ENCODE measurements at places on chromosomes 13 and 19.
A peak's percentile ranks its signal among the peaks of the same experiment; 100 is the strongest.

DNA sequence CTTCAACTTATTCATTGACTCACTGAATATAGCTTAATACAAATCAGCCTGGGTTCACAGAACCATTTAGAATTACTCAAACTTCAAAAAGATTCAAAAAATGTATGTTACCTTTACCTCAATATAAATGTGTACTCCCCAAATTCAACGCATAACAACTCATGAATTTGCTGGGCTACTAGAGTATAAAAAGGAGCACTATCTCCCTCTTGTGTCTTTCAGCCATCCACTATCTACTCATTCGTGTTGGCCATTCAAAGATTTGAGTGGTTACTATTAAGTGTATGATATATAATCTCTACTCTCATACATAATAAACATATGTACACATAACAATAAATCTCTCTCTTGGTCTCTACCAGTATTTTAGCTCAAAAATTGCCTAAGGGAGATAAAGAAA lies 20.3 kb downstream of the INTS6 start:
- no peak for DNase-seq

- DNase-seq = no peak
Measured at GRCh38 chr13:59730026-59730425, 433.7 kb downstream of the DIAPH3 start.

- DNase-seq = no peak
Measured at GRCh38 chr13:101424381-101425155, 8.3 kb upstream of the NALCN start.

DNA sequence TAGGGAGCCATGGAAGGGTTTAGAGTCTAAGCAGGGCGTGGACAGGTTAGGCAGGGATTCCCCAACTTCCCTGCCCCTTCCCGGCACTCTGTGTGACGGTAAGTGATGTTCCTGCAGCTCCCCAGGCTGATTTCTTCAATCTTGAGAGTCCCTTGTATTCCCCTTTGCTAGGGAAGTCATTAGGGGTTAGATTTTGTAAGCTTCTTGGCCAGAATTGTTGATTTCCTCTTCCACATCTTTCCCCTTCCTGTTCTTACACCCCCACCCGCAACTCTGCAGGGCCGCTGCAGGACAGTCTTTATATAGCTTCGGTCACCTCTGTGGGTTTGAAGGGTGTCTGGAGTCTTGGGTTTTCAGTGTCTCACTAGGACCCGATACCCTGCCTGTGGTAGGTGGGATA lies 10.6 kb upstream of the ADGRE1 start:
- DNase-seq = no peak

- DNase-seq = no peak
Measured at GRCh38 chr13:75812751-75813181, 176.6 kb downstream of the LMO7 start.

DNA sequence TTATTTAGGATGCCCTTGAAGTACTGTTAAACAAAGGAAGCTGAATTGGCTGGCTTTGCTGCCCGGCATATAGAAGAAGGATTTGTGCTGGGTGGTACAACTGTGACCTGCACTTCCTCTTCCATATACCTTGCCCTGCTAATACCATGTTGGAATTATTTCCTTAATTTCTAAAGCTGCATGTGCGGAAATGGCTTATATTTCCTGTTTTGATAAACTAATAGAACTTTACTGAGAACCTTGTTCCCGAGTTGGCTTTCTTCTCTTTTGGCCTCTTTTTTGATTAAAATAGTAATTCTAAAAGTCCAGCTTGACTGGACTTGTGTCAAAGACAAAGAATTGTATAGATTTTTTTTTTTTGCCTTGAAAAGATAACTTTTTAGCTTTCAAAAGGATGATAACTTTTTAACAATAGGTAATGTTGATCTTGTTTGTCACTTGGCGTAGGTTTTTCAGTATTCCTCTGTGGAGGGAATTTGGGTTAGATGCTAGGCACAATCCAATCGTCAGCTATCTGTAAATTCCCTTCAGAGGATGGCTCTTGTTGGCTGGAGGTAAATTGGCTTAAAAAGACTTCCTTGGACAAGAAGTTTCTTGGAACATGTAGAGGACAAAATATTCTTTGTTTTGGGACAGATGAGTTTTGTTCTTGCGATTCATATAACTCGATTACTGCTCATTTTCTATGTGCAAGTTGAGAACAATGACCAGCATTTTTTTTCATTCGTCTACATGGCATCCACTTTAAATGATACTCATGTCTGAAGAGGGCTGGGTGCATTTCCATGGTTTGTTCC lies 41.4 kb downstream of the COL4A2 start:
- no peak for DNase-seq

DNA sequence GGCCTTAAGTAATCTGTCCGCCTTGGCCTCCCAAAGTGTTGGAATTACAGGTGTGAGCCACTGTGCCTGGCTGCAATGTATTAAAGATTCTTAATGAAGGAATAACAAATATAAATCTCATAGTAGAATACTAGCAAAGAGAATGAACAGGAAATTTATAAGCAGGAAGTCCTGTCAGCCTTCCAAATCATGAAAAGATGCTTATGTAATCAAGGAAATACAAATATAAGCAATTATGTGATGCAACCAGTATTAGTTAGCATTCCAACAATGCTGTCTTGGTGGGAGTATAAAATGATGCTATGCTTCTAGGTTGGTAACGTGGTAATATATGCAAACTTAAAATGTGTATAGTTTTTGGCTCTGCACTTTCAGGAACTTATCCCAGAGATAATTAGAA lies 133.8 kb downstream of the PDS5B start:
- DNase-seq = no peak

GRCh38 chr13:24218338-24218737 lies 57.8 kb downstream of the SPATA13 start:
- no peak for DNase-seq

DNA sequence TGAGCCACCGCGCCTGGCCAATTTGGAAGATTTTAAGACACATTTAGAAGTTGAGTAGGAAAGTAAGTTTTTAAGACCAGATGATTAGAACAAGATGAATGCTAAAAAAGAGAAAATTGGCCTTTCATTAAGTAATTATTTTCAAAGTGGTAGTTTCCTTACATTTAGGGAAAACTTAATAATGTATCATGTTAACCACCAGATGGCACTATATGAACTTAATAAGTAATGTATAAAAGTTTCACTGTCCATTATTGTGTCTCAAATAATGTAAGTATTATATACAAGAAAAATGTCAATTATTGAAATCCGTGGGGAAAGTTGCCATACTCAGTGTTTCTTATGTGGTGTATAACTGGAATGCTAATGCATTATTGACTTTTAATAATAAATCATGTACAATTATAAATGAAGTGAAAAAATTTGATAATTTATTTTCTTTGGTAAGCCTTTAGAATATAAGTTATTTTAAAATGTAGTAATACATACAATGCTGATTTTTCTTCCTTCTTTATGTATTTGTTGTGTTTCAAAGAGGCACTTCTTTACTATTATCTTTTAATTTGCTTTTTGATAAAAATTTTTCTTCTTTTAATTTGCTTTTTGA lies 29.2 kb downstream of the COG6 start:
- DNase-seq = peak; percentile 43

Measured in SK-N-DZ (cell line).